ENCODE measurements at places on chromosomes 11 and 22. TPM values are rescaled to one million over a fixed set of nuclear protein-coding genes. Genes with fewer than 3 reads are reported as not detected.
A peak's percentile ranks its signal among the peaks of the same experiment; 100 is the strongest.

The GSC2 gene
- polyA plus RNA-seq, result not detected

- DNase-seq, result no peak
Measured at GRCh38 chr11:70873736-70874412, 378.5 kb downstream of the SHANK2 start.

DNA sequence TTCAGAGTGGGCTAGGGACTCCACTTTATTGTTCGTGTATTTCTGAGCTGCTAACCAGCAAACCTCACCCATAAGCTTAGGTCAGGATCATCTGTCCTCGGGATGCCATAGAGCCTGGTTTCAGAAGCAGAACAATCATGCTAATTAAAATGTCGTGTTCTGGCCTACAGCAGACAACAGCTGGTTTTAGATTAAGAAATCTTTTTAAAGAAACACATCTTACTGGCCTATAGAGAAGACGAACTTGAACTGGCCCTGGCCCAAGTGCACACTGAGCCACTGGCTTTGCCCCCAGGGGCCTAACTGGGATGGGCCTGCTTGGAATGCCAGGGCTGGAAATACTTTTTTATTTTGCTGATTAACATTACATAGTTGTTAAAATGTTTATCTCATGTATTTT, 63.2 kb downstream of the ALX4 start:
- DNase-seq, result no peak

- no peak for DNase-seq
Measured at GRCh38 chr11:83687787-83688186, 401.6 kb upstream of the CCDC90B start.

The C22orf42 gene
- 0.21 TPM for polyA plus RNA-seq

GRCh38 chr22:48750826-48751440, 1076.7 kb downstream of the BRD1 start:
- DNase-seq, result no peak

DNA sequence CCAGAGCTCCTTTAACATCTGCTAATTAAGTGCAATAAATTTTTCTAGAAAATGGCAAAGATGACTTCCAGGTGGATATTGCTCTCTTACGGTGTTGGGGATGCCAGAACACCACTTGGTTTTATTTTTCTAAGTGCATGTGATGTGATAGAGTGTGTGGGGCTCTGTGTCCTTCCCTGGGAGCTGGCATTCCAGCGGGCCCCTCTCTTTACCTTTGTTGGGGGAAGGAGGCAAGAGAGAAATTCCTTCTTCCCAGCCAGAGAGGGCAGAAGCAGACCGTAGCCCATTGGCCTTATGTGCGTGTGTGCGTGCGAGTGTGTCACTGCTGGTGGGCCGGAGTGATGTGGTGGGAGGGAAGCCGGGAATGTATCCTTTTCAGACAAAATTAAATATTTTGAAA, 17.2 kb downstream of the TEF start:
- no peak for DNase-seq

DNA sequence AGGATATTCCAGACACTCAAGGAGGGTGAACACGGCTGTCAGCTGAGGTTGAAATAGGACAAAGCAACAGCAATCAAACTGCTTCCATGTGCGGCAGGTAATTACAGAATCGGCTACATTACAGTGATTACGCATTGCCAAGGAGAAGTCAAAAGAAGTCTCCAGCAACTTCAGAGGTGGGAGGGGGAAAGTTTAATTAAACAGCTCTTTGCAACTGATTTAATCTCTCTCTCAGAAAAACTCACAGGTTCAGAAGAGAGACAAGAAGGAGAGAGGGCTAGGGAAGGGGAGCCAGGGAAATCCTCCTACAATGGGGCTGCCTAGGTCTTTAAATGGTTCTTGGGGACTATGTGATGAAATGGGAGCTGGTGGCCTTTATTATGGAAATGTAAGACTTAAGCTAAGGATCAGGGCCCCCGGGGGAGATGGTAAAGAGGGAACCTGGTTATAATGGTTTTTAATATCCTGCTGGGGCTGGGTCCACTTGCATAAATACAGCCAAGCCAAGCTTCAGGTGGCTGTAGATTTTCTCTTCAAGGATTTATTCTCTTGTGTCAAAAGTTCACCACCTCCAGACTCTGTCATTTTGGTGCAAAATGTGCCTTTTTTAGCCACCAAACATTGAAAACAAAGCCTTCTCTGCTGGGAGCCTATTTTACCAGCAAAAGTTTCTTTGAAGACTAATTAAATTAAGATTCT, 354.7 kb upstream of the NARS2 start:
- no peak for DNase-seq

DNA sequence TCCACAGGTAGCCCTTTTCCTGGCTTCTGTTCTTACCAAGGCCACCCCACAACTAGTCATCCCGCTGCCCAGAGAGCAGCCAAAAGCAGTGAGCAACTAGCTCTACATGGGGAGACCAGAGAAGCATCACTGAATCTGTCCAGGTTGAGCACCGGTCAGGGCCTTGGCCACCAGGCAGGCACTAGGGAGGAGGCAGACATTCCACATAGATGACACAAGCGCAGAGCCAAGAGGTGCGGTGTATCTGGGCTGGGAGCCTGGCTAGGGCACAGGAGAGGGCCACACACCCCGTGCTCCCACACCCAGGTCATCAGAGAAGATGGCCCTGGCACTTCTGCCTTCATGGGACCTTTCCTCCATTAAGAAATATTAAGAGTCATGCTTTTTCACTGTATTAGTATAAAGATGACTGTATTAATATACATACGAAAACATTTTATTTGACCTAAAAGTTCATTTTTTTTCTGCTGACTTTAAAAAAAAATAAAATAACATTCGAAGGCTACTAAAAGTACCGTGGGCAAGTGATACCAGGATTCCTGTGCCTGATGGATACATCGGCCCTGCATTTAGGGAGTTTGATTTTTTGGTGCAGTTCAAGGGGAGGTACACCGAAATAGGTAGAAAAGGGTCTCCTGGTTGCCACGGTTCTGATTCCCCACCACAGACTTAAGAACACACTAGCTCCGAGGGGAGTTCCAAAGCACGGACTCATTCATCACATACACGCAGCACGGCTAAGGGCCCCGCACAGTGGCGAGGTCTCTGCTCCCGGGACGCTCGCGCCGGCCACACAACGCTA, 1.2 kb downstream of the DGCR2 start:
- peak; percentile 76 for DNase-seq

- DNase-seq, result no peak
Measured at GRCh38 chr11:2996976-2997375, 4.8 kb upstream of the NAP1L4 start.
